NCI-H748 treated with DMSO at 0.1 percent for 48 hours (cell line): ENCODE measurements at places on chromosomes 13 and 19.

DNA sequence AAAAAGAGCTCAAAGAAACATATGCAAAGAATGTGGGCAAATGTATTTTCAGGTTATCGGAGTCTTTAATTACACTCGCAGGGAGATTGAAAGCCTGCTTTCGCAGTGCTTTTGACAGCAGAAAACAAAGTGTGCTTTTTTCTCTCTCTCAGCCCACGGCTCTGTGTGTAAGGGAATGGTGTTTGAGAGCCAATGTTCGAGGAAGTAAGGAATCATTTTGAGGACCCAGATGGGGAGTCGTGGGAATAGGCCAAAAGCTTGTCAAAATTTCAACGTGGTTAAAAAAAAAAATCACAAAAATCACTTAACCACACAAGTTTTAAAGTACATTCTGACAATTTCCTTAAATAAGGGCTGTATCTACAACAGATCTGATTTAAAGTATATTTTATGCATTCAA lies 197.1 kb upstream of the IRS2 start:
- DNase-seq, result no peak

DNA sequence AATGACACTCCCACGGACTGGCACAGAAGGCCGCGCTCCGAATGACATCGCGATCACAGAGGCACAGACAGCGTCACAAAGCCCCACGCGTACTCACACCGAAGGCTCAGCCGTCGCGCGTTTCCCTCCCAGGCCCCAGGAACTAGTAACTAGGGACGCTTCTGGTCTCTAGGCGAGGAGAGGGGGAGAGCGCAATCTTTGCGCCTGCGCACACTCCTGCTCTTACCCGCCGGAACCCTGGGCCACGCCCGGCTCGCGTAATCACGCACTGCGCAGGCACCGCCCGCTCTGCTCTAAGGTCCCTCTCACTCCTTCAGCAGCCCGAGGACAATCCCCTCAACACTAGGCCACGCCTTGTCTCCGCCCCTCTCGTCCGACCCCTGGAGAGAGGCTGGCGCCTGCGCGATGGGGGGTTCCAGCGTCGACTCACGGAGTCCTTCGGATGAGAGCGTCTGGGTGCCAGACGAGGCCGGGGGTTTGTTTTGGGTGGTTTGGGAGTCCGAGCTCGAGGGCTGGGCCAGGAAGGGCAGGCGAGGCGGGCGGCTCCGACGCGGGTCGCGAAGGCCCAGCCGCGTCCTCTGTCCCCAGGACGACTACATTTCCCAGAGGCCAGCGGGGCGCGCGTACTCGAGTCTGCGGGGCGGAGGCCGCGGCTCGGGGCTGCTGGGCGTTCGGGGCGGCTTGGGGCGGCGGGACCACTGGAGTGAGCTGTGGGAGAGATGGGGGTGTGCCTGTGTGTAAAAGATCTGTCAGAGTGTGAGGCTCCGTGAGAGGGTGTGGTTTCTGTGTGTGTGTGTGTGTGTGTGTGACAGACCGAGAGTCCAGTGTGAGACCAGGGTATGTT lies at the start of gene ZNF471:
TSS of gene ZNF471 (plus strand) at position 410 of the 844 bp plus-strand sequence. CDS start 3,717 bp downstream, outside the sequence.
- peak; percentile 99 for DNase-seq

- no peak for DNase-seq
Measured at GRCh38 chr19:36460046-36460445, 29.3 kb downstream of the ZNF566 start.

GRCh38 chr13:105048677-105049076 lies 1486.8 kb downstream of the EFNB2 start:
- no peak for DNase-seq

GRCh38 chr13:43331672-43332071 lies 308.3 kb downstream of the DNAJC15 start:
- no peak for DNase-seq

DNA sequence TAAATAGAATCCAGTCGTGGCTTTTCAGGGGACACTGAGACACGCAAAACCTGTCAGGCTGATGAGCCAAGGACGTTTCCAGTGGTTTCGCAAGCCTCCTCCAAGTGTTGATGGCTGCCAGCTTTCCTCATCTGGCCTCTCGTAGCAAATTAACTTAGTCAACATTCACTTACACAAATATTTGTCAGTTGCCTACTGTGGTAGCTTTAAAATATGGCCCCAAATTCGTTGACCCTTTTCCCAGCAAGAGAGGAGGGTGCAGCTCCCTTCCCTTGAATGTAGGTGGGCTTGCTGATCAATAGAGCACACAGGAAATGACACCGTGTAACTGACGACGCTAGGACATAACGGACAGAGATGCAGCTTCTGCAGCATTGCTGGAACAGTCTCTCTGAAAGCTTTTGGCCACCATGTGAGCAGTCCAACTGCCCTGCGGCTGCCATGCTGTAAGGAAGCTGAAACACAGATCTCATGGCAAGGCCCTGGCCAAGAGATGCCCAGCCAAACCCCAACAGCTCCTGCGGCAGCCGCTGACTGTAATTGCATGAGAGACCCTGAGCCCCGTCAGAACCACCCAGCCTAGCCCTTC lies 5.5 kb upstream of the RANBP3 start:
- no peak for DNase-seq

DNA sequence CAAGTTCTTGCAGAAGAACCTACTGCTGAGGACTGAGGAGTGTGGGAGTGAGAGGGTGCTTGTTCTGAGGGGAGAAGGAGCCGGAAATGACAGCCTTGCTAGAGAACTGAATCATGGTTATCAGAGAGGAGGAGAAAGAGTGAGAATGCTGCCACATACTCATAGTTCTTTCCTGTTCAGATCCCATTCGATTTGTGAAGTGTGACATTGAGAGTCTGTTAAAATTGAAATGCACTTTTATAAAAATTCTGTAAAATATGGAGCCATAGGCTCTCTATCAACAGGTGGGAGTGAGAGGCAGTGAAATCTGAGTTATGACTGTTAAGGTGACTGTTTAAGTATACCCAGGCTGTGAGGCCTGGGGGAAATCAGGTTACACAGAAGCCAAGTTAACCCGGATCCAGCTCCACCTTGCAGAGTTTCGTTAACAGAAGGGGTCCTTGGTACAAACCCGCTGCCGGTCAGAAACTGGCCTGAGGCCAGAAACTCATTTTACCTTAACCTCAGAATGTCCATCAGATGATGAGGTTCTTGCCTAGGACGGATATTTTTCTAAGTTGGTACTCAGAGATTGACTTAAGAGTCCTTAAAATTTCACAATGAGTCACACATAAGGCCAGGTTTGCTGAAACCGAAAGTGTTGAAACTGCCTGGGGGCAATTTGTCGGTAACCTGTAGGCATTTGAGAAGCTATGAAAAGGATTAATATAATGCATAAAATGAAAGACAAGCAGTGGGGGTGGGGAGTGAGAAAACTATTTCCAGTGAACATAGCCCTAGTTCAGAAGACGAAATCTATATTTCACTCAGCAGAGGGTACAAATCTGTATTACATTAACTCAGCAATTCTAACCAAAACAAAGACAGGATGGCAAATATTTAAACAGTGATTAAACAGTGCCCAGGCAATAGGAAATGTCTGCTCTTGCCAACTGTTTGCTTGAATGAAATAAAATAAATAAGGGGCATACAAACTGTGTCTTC lies 350.5 kb downstream of the KCNRG start:
- DNase-seq, result peak; percentile 99

DNA sequence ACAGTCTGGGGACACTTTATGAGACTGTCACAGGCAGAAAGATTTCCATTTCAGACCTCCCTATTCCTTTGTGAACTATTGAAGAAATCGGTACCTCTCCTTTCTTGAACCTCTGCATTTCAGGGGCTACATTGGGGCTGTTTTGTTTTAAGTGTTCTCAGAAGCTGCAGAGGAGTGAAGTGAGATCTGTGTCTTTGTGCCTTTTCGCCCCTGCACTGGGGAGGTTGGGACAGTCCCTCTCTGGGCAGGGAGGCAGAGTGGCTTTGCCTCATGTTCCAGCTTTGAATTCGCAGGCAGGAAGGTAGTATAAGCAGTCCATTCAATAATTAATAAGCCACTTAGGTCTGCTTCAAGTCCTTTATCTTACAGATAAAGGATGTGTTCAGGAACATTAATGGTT lies 9.5 kb upstream of the AMER2 start:
- DNase-seq, result no peak

- peak; percentile 79 for DNase-seq
Measured at GRCh38 chr13:113562085-113562749, 22.3 kb upstream of the TFDP1 start.

DNA sequence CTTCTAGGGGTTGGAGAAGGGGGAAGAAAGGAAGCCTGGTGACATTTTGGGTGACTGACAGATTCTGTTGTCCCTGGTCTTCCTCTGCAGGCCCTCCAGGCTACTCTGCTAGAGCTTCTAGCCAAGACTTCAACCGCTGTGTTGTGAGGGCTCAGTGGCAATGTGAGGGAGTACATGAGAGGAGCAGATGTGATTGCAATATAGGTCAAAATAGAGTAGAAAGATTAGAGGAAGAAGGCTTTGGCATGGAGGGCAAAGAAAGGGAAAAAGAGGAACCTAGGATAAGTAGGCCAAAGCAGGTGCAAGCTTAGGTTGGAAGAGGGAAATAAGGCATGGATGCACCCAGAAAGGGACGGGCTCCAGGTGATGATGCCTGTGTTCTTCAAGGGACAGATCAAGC lies 216.9 kb downstream of the RGCC start:
- DNase-seq, result no peak

- DNase-seq, result no peak
Measured at GRCh38 chr13:113143466-113144254, 14.8 kb upstream of the PROZ start.

DNA sequence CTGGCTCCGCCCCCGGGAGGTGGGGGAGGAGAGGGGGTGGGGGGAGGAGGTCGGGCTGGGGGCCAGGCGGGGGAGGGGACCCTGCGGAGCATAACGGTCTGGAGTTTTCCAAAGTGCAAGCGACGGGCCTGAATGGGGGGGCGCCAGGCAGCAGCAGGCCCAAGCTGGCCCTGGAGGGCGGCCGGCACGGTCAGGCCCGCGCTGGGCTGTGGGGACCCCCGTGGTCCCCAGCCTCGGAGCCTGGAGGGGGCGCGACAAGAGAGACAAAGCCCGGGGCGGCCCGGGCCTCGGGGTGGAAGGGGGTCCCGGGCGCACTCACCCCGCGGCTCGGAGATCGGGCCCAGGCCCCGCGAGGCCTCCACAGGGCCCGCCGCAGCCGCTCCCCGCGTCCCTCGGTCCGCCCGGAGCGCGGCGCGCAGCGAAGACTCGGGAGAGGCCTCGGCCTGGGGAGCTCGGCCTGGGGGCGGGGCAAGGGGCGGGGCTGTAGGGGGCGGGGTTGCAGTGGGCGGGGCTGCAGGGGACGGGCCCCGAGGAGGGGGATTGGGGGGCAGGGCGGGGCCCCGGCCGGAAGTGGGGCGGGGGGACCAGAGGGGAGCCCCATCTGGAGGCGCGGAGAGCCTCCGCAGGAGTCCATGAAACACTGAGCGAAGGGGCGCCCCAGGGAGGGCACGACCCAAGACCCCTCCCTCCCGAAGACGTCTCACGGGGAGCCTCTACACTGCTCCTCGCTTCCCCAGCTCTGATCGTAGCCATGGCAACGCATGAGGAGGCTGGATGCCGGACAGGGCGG lies 47.6 kb downstream of the PTPRS start:
- DNase-seq, result no peak

DNA sequence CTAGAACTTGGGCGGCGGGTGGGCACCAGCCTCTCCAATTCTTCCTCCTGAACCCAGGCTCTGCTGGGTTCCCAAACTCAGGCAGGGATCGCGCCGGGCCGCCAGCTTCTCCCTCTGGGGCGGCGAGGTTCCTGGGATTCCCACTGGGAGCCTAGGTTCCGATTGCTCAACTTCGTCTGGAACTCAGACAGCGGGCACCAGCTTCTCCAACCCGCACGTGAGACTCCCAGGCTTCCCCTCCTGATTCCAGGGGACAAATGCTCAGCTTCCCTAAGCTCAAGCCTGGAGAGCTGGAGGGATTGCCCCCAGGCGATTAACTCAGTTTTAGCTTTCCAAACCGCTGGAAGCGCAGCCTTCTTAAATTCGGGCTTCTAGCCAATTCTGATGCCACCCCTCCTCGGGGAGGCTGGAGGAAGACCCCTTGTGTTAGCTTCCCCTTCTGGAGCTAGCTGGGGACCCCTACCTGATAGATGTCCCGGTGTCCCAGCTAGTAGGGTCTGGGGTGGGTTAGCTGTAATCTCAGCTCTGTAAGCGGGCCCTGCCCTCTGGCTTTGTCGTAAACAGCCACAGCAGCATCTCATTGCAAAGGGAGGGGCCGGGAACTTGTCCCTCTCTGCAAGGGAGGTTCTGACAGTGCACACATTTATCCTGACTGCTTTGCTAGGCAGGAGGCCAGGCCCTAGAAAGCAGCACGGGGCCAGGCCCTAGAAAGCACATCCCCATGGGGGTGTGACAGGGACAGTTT lies 671 bp downstream of the MCOLN1 start:
- no peak for DNase-seq

DNA sequence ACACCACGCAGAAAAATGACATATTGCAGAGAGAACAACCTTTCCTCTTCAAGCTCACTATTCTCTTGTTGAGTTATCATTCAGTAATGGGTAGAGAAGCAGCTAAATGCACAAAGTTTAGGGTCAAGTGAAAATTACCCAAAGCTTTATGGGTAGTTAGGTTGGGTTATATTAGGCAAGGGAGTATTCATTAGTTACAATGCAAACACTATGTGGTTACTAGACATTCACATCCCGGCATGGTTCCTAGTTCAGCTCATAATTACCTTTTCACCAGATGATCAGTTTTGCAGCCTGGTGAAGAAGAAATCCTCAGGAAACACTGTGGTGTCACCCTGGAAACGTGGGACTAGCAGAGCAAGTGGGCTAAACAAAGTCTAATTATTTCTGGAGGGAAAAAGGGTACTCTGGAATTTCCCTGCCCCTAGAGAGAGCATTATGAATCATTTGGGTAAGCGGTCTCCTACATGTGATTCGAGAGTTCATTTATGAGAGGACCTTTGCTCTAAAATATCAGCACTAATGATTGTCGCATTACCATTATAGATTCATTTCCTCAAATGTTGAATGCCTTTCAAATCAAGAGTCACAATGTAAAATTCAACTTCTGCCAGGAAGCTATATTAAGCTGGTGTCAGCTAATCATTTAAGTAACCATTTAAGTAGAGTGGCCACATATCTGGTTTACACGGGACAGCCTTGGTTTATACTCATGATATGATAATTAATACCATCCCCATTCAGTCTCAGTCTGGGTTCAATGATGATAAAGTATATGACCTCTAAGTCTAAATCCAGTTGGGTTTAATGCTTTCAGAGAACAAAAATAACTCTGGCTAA lies 1208.0 kb downstream of the DIAPH3 start:
- DNase-seq, result no peak

DNA sequence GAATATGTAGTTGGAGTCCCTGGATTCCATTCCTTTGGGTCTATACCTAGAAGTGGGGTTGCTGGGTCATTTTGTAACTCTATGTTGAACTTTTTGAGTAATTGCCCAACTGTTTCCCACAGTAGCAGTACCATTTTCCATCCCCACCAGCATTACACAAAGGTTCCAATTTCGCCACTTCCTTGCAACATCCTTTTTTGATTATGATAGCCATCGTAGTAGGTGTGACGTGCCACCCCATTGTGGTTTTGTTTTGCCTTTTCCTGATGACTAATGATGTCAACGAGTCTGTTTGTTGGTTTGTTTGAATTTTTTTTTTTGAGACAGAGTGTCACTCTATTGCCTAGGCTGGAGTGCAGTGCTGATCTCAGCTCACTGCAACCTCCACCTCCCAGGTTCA lies 3.3 kb upstream of the PEX11G start:
- no peak for DNase-seq

- DNase-seq, result no peak
Measured at GRCh38 chr19:55300886-55301458, 17.2 kb downstream of the BRSK1 start.
